Activated T-cell treated with anti-CD3 and anti-CD28 coated beads for 48 hours (primary cell): ENCODE measurements at places on chromosomes 6 and 20.

DNA sequence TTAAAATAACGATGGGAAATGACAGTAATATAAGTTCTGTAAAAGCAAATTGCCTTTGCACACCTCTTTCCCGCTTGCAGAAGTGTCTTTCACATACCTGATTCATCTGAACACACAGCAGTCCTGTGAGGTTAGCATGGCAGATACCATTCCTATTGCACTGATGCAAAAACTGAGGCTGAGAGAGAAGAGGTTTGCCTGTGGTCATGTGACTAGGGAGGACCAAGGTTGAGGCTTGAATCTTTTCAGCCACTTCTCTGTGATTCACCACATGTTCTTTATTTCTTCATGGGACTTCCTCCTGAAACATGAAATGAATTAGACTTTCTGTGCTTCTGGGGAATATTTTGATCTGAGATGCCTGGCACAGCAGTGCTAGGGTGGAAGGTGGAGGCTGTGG, 92.9 kb downstream of the VEGFA start:
- DNase-seq, result no peak

DNA sequence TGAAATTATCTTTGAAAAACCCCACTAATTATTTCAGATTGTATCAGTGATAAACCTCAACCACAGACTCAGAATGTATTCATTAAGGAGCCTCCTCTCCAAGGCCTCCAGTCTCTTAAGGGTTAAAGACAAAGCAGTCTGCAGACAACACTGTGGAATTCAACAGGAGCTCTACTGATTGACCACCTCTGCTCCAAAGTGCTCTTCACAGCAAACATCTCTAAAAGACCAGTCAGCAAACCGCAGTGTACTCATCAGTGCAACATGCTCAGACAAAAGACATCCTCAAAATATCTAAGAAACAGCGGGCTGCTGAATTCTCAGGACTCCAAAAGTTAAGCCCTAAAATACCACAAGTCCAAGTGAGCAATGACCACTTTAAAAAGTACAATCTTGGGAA, 42.0 kb downstream of the UQCC1 start:
- DNase-seq, result no peak

DNA sequence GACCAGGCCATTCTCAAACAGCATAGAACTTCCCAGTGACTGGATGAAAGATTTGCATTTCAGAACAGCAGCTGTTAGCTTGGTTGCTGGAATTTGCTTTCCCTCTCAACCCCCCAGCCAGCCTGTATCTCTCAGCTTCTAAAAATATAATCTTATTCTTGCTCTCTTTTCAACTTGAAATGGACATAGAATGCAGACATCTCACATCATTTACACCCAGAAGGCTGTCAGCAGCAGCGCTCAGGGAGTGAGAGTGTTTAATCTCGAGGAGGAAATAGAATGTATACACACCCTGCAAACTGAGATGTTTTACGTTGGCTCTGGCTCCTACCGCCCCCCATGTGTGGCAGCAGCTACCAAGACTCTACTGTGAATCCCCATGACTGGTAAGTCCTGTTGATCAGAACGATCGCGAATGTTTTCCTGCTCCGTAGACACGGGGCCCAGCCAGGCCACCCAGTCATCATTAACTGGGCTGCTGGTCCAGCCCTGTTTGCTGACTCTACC, 163.4 kb upstream of the SLC24A3 start:
- no peak for DNase-seq

- DNase-seq, result no peak
These were observed 170.4 kb downstream of the PHF3 start for GRCh38 chr6:63805808-63806572.

DNA sequence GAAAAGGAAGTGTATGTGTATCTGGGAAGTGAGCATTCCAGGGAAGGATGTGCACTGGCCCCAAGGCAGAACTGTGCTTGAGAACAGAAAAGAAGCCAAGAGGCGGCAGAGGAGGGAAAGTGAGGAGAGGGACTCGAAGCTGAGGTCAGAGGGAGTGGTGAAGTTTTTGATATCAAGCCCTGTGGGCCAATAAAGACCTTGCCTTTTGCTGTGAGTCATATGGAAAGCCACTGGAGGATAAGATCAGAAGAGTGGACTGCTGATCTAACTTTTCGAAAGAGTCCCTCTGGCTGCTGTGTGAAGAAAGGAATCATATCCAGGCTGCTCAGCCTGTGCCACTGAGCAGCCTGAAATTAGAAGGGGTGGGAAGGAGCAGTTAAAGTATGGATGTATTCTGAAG, 99.4 kb downstream of the EYA4 start:
- no peak for DNase-seq

DNA sequence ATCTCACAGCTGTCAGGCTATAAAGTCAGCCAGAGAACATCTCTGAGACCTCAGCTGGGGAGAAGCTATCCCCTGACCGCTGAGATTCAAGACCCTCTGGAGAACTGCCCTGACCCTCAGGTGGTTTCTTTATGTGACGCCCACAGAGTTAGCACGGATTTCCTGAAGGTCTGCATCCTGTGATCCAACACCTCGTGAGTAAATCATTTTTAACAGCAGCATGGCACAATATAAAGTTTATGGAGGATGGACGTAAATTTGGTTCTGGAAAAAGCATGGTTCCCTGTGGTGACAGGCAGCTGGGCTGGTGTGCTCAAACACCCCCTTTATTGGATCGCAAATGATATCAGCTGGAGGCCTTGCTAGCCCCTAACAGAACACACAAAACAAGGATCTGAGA, 25.3 kb upstream of the TRAF3IP2 start:
- no peak for DNase-seq

- DNase-seq, result peak; percentile 17
These were observed at the start of gene TCP11 for GRCh38 chr6:35141007-35141655. Gene TCP11, minus strand, starts transcription at chr6:35141339. Its CDS starts 469 bp downstream, at chr6:35140870.

- DNase-seq, result no peak
These were observed 66.2 kb downstream of the GMDS start for GRCh38 chr6:2179241-2179640.

DNA sequence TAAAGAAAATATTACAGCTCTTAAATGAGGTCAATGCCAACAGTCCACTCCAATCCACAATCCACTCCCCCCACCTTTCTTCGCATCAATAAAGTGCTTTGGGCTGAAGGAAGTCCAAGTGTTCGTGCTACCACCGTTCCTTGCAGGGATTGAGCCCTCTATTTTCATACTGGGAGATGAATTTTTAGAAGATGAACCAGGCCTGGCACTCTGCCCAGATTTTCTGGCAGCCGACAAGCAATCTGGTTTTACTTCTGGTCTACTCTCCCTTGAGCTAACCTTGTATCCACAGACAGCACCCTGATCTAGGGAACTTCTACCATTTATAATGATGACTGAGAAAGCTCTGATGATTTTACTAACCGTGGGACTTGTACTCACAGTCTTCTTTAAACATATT, 72.3 kb downstream of the BTBD9 start:
- DNase-seq, result no peak

DNA sequence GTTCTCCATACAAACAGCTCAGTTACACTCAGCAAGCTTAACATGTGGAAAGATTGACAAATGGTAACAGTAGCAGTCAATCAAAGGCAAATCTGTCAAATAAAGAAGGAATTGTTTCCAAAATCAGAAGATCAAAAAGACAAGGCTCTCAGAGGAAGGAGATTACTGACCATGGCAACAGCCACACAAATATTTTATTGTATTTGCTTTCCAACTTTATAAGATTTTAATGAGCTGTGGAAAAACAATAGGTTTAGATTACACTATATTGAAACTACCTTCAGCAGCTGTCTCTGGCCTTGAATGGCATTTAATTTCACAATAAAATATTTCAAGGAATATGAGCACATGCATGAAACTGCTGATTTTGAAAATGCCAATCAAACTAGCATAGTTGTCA, 1143.9 kb upstream of the GJE1 start:
- DNase-seq, result no peak

GRCh38 chr20:50538276-50538675, 28.1 kb downstream of the PTPN1 start:
- no peak for DNase-seq

GRCh38 chr6:170278743-170279094, 12.2 kb downstream of the DLL1 start:
- no peak for DNase-seq

DNA sequence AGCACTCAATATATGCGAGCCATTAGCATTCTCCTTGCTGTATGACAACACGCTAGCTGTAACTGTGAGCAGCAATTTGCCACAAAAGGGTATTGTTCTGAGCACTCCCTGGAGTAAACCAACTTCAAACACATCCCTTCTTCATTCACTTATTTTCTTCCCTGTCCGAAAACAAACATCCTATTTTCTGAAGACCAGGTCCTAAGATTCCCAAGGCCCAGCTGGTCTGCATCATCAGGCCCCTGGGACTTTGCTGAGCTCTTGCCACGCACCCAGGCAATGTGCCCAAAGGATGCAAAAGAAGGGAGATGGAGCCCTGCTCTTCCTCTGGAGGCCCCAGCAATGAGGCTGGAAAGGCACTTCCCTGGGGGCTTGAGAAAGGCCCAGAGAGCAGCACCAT, 118.1 kb downstream of the PREX1 start:
- no peak for DNase-seq

- DNase-seq, result no peak
These were observed 2.9 kb downstream of the SDC4 start for GRCh38 chr20:45345104-45345936.

GRCh38 chr6:6407071-6407741, 86.7 kb upstream of the F13A1 start:
- DNase-seq, result no peak

GRCh38 chr20:62550087-62550632, 74.4 kb upstream of the GATA5 start:
- DNase-seq, result no peak

- no peak for DNase-seq
These were observed 34.0 kb downstream of the EYA2 start for GRCh38 chr20:46928580-46929132.

DNA sequence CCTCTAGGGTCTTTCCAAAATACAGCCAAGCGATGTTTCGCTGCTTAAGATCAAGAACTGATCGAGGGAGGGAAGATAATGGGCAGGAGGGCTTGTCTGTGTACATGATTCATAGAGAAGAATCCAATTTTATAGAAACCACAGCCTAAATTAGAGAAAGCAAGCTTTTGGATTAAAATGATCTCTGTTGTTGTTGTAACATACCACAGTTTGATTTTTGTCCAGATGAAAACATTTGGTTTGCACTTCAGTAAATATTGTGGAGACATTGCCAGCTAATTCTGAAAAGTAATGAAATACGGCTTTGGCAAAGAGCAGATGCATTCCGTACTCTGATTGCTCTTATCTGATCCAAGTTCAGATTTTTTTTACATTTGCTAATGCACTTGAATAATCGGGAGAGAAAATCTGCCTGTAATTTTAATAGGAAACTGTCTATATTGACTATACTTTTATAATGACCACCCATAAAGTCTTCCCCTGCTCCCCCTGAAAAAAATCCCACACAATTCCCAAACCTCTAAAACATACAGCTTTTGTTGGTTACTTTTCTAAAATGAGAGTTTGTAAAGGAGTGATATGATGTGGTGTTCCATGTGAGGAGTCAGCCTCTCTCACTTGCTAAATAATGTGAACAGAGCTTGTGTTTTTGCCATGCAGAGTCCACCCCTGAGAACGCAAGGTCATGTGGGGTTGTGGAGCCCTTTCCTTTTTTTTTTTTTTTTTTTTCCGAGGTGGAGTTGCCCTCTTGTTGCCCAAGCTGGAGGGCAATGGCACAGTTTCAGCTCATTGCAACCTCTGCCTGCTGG, 199.9 kb downstream of the DTNBP1 start:
- no peak for DNase-seq

GRCh38 chr6:98514073-98514720, 320.2 kb upstream of the POU3F2 start:
- DNase-seq, result no peak

DNA sequence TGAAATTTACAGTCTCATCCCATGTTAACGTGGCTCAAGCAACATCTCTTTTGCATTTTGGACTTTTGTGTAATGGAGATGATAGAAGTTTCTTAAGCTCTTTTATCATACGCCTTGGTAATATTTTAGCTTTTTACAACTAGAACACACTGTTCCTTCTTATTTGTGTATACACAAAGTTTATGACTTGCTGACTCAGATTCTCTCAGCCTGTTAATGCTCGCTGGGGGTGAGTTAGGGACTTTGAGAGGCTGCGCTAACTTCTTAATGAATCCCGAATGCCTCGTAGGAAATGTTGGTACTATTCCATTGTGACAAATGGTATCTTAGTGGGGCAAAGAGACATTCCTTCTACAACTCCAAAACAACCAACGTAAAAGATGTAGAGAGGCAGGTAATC, 509.7 kb downstream of the DOK5 start:
- DNase-seq, result no peak

DNA sequence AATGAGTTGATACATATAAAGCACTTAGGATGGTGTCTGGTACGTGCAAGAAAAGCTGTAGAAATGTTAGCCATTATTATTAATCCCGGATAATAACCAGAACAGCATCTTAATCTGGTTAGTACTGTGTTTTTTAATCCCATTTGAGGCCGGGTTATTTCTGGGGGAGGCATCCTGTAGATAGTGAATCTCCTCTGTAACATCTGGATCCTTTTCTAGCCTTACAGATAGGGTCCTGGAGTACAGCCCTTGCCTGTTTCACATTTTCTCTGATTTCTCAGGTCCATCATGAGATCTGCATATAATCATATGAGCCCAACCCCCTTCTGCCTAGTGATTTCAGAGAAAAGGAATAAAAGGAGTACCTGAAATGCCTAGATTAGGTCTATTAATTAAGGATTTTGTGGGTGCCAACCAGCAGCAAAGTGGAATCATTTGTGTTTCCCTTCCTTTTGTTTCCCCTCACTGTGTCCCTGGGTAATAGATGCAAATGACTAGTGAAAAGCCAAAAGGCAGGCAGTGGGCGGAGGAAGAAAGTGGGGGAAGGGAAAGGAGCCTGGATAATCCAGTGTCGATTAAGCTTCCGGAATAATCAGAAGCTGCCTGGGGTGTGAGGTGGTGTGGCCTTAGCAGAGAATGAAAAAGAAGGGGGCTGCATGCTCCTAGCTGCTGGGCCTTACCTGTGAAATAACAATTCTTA, 88.9 kb downstream of the SOBP start:
- no peak for DNase-seq

GRCh38 chr6:166619912-166620311, 7.1 kb downstream of the RPS6KA2 start:
- no peak for DNase-seq

- DNase-seq, result no peak
These were observed 5.8 kb upstream of the MANBAL start for GRCh38 chr20:37283530-37284195.

GRCh38 chr6:143609501-143609900, 68.3 kb upstream of the PHACTR2 start:
- no peak for DNase-seq

- DNase-seq, result no peak
These were observed 42.1 kb downstream of the GMDS start for GRCh38 chr6:2203264-2203663.
